ENCODE measurements at places on chromosomes 7 and 10.

GRCh38 chr7:55065511-55066229, 46.9 kb downstream of the EGFR start:
- DNase-seq, result no peak

DNA sequence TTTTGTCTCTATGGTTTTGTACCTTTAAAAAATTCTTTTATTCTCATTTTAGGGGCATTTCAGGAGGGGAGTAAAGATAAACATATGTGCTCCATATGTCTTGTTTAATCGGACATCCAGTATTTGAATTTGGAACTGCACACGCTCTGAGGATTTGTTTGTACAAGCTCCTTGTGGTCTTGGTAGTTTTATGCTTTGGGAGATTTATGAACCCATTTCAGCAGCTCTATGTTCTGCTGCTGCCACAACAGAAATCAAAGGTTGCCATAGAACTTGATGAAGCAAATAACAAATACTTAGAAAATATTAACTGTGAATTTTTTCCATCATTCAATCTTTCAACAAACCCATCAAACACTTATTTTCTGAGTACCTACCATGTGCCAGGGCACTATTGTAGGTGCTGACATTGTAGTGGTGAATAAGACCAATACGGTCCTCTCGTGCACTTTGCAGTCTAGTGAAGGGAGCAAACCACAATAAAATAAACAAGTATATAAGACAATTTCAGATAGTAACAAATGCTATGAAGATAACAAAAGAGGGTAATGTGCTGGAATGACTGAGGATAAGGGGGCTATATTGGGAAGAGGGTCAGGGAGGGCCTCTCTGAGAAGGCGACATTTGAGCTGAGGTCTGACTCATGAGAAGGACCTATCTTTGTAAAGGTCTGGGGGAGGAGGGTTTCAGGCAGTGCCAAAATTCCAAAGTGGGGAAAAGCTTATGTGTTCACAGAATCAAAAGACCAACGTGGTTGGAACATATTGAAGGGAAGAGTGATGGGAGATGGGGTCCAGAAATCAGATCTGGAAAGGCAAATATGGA, 30.4 kb downstream of the MYPN start:
- DNase-seq, result no peak

- no peak for DNase-seq
Measured at GRCh38 chr7:42753811-42754363, 158.0 kb downstream of the C7orf25 start.

DNA sequence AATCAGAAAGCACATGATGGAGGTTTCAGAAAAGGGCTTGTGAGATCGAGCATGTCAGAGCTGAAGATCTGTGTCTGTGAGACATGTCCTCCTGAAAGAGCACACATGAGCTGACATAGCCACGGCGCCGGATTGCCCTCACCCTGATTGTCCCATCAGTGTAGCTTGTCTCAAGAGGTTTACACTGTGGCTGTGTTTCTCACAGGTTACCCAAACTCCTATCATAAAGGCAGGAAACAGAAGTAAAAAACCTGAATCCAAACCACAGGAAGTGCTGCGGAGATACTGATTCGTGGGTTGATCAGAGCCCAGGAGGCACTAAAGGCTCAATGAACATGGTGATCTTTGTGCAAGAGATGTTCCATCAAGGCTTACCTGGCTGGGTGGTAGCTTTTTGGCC, 3.9 kb upstream of the ATP6V0E2 start:
- DNase-seq, result no peak

DNA sequence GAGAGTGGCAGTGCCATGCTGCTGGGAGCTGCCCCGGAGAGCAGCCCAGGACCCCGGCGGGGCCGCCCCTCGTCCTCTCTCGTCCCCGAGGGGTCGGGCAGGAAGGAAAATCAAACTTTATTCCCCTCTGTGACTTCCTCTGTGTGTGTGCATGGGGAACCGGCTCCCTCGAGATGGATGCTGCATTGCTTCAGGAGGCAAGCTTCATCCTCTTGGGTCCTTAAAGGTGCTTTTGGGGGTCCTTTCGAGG, 726 bp downstream of the MCU start:
- DNase-seq, result no peak

GRCh38 chr10:130808686-130809085, 502.8 kb downstream of the TCERG1L start:
- no peak for DNase-seq

GRCh38 chr10:78817361-78817760, 251.4 kb upstream of the ZMIZ1 start:
- peak; percentile 36 for DNase-seq

DNA sequence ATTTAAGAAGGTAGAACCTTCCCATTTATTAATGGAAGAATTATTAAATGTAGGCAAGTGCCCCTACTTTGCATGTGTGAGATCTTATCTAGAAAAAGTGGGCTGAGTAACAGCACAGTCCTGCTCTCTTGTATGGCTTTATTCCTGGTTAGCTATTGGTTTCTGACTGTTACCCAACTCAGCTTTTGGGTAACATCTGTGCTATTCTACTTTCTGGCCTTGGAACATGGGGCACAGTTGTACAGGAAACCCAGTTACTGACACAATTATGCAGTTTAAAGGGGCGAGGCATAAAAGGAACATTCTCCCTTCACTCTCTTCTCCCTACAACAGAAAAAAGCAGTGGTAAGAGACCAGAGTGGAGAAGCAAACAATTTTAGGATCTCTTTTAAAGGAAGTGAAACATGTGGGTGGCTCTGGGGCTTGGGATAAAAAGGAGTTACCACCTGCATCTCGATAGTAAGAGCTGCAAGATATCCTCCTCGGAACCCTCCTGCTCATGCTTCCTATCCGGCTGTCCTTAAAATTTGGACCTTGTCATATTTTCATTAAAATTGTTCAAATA, 16.0 kb downstream of the NUDT5 start:
- peak; percentile 37 for DNase-seq

DNA sequence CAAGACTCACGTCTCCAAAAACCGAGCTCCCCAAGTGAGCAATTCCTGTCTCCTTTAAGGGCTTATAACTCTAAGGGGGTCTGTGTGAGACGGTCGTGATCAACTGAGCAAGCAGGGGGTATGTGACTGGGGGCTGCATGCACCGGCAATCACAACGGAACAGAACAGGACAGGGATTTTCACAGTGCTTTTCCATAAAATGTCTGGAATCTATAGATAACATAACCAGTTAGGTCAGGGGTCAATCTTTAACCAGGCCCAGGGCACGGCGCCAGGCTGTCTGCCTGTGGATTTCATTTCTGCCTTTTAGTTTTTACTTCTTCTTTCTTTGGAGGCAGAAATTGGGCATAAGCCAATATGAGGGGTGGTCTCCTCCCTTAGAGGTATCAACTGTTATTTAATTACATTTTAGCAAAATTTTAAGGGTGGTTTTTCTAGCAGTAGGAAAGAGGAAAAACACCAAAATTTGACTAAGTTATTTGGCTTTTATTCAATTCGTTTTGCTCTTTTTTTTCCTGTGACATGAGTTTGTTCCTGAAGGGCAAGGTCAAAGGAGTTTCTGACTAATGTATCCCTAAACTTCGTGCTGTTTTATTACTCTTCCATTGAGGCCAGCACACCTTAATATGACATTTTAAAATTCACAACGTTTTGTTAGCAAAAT, 121.4 kb upstream of the SEC61G start:
- DNase-seq, result no peak

DNA sequence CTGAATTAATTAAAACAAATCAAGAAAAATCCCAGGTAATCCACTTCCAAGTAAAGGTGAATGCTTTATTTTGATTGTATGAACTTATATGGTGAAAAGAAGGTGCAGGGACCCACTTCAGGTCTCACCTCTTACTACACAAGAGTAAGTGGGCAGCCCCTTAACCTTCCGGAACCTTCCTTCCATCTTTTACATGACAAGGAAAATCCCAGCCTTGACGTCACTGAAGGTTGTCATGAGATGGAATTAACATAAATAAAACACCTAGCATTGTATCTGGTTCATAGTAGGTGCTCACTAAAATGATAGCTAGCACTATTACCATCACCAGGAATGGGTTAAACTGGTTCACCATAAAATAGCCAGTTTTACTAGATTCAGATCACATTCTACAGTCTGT, 119.5 kb downstream of the ICA1 start:
- DNase-seq, result no peak

DNA sequence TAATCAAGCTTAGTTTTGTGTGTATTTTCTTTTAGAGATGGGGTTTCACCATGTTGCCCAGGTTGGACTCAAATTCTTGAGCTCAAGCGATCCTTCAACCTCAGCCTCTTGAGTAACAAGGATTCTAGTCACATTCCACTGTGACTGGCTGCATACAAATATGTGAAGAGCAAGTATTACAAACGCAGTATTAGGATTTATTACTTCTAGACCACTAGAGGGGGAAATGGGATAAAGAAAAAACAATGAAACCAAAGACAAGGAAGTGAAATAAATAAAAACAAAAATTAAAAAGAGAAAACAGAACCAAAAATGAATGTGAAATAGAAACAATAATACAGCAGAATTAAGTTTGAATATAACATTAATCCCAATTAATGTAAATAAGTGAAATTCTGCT, 308.7 kb downstream of the ANKRD30A start:
- no peak for DNase-seq

DNA sequence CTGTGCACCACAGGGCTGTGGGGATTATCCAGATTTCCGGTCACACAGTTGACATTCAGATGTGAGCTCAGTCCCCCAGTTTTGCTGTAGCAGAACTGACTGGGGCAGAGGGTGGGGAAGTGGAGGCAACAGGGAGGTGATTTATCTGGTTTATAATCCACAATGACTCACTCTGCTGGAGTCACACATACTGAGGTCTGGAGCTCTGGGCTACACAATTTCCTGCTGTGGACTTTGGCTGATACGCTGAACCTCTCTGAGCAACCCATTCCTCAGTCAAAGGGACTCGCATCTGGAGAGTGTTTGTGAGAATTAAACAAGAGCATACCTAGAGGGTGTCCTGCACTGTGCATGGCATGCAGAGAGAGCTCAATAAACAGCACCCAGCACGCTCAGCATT, 64.8 kb upstream of the PLPP4 start:
- no peak for DNase-seq

GRCh38 chr10:123136221-123136805, 543 bp downstream of the HMX3 start:
- no peak for DNase-seq

GRCh38 chr7:42233171-42233570, 3.8 kb downstream of the GLI3 start:
- no peak for DNase-seq

DNA sequence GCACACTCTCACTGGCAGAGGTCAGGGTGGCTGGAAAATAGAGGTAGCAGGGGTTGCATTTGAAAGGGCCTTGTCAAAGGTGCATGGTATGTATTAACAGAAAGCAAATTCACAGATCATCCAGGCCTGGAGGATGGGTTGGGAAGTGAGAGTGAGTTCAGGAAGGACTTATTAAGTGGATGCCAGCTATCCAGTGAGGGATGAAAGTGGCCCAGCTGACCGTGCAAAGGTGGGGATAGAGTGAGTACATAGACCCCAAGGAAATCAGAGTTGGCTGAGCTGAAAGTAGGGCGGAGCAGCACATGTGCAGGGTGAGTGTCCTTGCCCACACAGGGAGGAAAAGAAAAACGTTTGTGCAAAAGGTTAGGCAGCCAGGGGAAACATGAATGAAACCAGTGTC, 58.1 kb downstream of the HECW1 start:
- no peak for DNase-seq

- no peak for DNase-seq
Measured at GRCh38 chr7:127536394-127536691, 49.1 kb downstream of the GCC1 start.

DNA sequence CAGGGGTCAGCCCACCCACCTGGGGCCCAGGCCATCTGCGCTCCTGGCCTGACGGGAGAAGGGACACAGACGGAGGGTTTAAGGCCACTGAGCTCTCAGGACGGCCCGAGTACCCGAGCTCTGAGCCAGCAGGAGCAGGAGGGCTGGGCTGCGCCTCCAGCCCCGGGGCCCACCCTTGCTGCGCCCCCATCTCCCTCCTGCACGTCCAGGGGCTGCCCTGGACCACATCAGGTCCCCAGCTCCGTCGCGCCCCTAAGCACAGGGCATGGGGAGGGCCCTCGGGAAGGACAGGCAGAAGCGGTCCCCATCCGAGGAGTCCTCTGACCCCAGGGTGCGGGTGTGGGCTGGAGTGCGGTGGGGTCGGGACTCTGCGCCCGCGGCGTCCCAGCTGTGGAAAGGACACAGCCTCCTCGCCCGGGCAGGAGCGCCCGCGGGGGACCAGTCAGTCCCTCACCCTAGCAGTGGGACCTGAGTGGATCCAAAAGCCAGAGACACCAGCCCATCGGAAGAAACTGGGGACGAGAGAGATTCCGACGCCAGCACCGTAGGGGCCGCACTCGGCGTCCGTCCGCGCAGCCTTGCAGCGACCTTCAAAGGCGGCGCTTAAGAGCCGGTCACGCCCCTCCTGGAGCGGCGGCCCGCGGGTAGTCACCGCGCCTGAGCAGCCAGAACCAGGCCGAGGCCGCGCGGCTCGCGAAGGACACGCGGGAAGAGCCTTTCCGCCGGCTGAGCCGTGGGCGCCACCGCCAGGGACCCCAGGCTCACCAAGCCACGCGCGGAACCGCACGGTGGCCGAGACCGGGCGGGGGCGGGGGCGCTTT, 15.9 kb downstream of the CAMK2B start:
- DNase-seq, result peak; percentile 51

- DNase-seq, result no peak
Measured at GRCh38 chr7:23873306-23873705, 163.3 kb downstream of the STK31 start.

GRCh38 chr10:93851169-93851568, 42.6 kb upstream of the SLC35G1 start:
- no peak for DNase-seq

GRCh38 chr7:109663806-109664205, 1094.1 kb downstream of the DNAJB9 start:
- DNase-seq, result no peak

GRCh38 chr7:41641011-41641664, 61.8 kb downstream of the INHBA start:
- DNase-seq, result no peak

DNA sequence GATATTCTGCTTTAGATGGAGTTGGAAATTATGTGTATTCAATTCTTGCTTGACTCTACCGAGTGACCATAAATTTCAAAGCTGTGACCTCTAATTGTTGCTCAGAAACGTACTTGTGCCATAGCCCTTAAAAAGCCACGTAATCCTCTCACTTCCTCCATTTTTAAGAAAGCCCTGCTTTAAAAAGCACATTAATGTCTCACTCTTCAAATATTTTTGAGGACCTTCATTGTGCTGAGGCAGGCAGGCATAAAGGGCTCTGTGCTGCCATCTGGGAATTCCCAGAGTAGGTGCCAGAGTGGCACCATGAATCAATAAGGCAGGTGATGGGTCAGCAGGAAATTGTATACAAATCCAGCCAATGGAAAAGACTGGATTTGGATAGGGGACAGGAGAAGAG, 97.7 kb upstream of the FAM204A start:
- no peak for DNase-seq

- DNase-seq, result no peak
Measured at GRCh38 chr10:395665-396064, 260.4 kb downstream of the ZMYND11 start.

- no peak for DNase-seq
Measured at GRCh38 chr10:78408671-78409472, 375.2 kb downstream of the RPS24 start.

DNA sequence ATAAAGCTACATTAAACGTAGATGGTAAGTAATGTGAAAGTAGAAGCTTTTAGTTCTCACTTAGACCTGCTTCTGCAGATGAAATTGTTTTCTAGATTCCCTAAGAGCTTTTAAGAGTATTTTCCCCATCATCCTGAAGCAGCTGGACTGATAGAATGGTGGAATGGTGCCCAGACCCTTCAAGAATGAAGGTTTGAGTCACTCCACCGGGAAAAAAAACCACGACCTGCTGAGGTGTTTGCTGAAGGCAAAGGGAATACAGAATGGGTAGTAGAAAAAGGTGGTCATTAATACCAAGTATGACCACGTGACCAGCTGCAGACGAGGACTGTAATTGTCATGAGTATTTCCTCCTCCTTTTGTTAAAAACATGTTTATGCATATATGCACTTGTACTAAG, 79.2 kb upstream of the PTPRZ1 start:
- no peak for DNase-seq
